ENCODE measurements at places on chromosomes 12 and 14.

- no peak for DNase-seq
These were observed 112.8 kb downstream of the CHST11 start for GRCh38 chr12:104569346-104570173.

GRCh38 chr12:203462-204260, 10.3 kb downstream of the SLC6A12 start:
- DNase-seq, result peak; percentile 64

- no peak for DNase-seq
These were observed 268 bp downstream of the NDUFB1 start for GRCh38 chr14:92121207-92121669.

GRCh38 chr14:22824711-22825359, 4.9 kb upstream of the MRPL52 start:
- DNase-seq, result peak; percentile 78

DNA sequence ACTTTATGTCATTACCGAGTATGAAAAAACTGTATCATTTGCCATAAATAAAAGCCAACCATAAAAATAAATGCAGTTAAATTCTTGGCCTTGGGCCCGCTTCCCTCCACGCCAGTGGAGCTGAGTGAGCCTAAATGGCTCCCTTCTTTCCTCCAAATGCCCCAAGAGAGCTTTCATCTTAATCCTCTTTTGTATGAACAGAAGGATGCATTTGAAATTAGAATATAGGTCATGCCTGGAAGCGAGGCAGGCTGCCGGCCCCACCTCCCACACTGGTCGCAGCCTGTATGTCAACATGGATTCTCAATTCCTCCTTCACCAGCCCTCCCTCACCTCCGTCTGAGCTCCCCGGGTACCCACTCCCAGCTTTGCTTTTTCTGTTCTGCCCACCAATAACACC, 245.7 kb downstream of the SLC15A4 start:
- no peak for DNase-seq

GRCh38 chr12:50062728-50063460, 5.5 kb downstream of the ASIC1 start:
- peak; percentile 71 for DNase-seq

DNA sequence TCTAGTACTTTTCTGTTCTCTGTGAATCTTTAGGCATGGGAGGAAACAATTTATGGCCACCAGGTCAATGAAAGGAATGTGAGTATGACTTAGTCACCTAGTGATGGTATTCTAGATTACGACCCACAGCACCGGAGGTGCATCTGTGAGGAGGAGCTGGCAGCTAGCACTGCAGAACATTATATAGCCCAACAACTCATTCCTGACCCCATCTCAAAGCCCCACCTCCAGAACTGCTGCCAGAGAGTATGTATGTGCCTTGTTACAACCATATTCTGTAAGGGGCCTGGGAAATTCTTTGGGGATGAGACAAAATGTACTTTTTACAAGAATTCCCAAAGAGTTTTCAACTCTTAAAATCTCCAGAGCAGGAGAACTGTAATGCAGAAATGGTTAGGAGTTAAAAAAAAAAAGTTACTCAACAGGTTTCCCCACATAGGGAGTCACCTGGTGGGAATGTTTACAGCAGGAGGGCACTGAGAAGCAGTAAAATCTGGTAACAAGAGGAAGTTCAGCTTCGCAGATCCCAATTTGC, 34.9 kb upstream of the CERS5 start:
- DNase-seq, result no peak

- DNase-seq, result no peak
These were observed 867.5 kb upstream of the TMEM132C start for GRCh38 chr12:127399451-127399850.

- DNase-seq, result no peak
These were observed 20.4 kb downstream of the VWF start for GRCh38 chr12:6104027-6104426.

- no peak for DNase-seq
These were observed 47.4 kb upstream of the MEG3 start for GRCh38 chr14:100778526-100778882.

GRCh38 chr14:51860164-51860824, at the start of gene GNG2:
TSS of gene GNG2 (plus strand) at chr14:51860612. CDS start at chr14:51950679, 90,067 bp downstream.
- DNase-seq, result peak; percentile 89

- DNase-seq, result peak; percentile 66
These were observed 18.9 kb upstream of the POC1B start for GRCh38 chr12:89544681-89545184.

GRCh38 chr12:69266036-69266635, 26.8 kb downstream of the CPSF6 start:
- DNase-seq, result no peak

DNA sequence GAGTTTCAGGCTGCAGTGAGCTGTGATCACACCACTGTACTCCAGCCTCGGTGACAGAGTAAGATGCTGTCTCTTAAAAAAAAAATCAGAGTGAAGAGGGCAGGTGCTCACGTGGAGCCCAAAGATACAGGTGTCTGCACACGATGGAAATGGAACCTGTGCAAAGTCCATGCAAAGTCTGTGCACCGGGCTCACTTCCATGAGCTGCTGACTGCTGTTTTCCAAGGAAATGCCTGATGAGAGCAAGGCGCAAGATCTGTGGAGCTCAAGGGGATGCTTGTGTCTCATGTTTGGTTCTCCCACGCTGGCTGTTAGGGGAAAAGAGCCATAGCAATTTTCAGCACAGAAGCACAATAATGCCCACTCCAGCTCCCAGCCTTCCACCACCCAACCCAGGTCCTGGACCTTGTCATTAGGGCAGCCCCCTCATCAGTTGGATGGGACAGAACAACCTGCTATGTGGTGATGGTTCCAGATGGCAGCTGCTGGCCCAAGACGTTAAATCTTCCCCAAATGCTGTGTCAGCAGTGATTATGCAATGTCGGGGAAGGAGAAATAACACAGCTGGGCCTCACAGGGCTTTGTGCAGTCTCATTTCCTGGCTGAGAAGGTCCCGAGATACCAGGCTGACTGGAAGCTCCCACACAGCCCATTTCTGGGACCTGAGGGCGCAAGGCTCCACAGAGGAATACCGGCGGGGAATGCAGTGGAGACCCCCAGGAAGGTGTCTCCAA, 27.9 kb upstream of the DICER1 start:
- DNase-seq, result peak; percentile 43

- no peak for DNase-seq
These were observed 9.4 kb downstream of the STX2 start for GRCh38 chr12:130829391-130830245.

GRCh38 chr14:95495076-95495475, 21.4 kb downstream of the SYNE3 start:
- DNase-seq, result no peak

GRCh38 chr14:77011245-77011644, 17.3 kb downstream of the IRF2BPL start:
- no peak for DNase-seq

DNA sequence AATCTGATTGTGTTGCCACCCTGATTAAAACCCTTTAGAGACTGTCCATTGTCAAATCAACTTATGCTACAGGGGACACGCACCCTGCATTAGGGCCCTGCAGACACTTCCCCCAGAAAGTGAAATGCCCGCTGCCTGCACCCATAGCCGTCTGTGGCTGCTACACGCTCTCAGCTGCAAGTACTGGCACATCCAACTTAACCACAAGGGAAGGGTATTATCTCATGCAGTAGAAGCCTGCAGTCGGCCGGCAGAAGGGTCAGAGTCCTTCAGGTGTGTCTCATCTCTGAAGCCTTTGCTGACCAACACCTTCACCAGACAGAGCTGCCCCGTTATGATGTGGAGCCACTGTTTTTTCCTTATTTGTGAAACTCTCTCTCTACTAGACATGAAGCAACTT, 20.8 kb downstream of the CFAP251 start:
- DNase-seq, result no peak

DNA sequence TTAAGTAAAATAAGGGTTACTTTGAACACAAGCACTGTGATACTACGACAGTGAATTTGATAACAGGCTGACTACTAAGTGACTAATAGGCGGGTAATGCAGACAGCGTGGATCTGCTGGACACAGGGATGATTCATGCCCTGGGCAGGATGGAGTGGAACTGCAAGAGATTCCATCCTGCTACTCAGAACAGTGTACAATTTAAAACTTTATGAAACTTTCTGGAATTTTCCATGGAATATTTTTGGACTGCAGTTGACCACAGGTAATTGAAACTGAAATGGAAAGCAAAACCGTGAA, 46.0 kb downstream of the YEATS4 start:
- DNase-seq, result no peak

DNA sequence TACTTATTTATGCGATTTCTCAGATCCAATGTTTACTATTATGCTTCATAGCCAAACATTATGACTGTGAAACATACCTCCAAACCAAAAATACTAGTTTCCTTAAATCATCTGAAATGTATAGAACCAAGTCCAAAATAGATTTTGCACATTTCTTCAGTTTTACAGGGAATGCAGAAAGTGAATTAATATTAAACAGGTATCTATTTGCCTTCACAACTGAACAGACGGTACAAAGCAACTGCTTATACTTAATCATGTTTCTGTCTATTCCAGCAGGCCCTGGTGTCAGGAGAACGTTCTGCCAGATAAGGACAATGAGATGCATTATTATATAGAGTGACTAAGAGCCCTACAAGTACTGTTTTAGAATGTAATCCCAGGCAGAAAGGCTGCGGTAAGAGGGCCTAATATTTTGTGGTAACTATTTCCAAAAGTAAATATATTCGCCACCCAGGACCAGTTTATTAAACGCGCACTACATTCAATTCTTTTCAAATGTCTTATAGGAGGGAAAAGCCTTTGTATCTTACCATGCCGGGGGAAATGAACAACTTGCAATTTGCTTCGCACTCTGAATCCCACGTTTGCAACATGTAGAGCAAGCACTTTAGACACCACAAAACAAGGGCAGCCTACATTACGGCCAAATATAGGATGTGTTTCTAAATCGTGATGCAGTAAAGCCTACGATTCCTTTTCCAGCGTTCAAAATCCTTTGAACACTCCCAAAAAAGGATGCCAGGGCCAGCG, 1.5 kb downstream of the CORO1C start:
- DNase-seq, result no peak

- no peak for DNase-seq
These were observed 883.7 kb upstream of the TMEM132C start for GRCh38 chr12:127383281-127383680.

DNA sequence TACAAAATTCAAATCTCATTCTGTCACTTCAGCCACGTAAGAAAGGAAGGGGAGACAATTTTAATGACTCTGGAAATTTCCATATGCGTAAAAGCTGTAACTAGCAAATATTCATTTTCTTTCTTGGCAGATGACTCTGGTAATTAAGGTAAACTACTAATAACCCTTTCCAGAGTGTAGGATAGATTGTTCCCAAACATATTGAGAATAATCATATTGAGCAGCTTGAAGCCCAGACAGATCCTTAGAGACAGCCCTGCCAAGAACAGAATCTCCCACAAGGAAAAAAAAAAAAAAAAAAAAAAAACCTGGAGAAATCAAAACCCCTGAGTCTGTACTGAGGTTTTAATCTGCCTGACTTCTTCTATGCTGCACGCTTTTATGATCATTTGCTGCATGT, 163.6 kb upstream of the TMPO start:
- DNase-seq, result no peak

- no peak for DNase-seq
These were observed 17.0 kb downstream of the NID2 start for GRCh38 chr14:52051871-52052270.

DNA sequence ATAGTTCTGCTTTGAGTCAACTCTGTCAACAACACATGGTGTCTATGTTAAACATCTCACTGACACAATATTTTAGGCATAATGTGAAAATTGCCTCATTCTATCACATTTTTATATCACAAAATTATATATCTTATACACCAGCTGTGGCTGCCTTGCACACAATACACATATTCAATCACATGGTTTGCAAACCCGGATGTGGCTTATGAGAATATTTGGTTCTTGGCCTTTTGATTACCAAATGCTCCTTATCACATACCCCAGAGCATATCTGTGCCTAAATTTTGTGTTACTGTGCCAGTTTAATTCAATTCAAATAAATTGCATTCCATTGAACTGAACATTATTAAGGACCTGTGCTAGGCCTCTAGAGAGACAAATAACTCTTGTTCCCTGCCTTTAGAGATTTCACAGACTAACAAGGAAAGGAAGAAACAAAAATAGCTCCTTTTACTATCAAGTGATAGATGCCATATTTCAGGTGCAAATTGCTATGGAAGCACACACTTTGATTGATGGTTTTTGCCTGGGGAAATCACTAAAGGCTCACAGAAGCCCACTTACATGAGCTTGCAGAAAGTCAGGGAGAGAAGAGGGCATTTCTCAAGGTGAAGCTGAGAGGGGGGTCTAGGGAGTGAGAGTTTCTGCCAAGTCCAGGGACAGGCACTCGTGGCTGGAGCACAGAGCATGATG, 63.4 kb downstream of the PPP1R36 start:
- no peak for DNase-seq

GRCh38 chr12:6822426-6823135, 960 bp downstream of the GPR162 start:
- no peak for DNase-seq

DNA sequence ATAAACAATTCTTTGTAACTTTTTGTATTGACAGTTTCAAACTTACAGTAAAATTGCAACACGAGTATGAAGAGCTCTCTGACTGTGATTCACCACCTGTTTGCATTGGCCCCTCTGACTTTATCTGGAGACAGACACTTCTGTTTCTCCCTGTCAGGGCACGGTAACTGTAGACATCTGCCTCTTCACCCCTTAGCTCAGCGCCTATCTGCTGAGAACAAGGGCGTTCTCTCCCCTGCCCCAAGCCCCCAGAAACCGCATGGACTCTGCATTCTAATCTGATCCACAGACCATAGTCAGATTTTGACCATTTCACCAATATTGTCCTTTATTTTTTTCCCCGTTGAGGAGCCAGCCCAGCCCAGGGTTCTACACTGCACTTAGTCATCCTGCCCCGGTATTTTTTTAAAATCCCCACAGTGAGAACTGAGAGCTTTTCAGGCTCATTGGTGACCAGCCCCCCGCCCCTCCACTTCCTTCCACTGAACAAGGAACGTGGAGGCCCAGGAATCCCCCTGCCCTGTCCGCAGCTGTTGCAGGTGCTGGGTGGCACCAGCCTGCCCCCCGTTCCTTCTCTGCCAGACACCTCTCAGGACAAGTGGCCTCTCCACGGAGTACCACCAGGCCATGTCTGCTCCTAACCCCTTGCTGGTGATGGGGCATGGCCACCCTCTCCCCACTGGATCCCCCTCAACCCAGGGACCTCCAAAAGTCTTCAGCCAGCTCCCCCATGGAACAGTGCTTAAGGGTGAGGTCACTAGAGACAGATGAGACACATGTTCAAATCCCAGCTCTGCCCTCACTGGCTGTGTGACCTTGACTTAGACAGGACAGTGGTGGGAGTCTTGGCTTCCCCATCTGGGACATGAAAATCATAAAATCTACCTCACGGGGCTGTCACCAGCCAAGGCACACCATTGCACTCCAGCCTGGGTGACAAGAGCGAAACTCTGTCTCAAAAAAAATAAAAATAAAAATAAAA, 11.2 kb downstream of the RHOF start:
- no peak for DNase-seq

GRCh38 chr12:83142914-83143313, 456.2 kb downstream of the TMTC2 start:
- DNase-seq, result no peak

GRCh38 chr14:53990978-53991377, 34.4 kb upstream of the BMP4 start:
- DNase-seq, result no peak
